ENCODE measurements at places on chromosomes 7 and 10.

DNA sequence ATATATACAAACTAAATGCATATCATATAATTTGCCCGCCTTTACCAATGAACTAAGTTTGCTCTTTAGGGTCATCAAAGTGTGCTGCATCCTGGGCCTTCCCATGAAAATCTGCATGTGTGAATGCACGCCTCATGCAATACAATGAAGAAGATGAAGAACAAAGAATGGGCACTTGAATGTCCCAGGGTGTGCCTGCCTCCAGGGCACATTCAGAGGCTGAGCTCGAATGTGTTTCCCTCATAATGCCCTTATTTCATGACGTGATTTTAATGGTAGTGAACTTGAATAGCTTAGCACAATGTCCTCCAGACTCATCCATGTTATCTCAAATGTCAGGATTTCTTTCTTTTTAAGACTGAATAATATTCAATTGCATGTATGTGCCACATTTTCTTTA, 824.9 kb downstream of the TNS3 start:
- DNase-seq: no peak

DNA sequence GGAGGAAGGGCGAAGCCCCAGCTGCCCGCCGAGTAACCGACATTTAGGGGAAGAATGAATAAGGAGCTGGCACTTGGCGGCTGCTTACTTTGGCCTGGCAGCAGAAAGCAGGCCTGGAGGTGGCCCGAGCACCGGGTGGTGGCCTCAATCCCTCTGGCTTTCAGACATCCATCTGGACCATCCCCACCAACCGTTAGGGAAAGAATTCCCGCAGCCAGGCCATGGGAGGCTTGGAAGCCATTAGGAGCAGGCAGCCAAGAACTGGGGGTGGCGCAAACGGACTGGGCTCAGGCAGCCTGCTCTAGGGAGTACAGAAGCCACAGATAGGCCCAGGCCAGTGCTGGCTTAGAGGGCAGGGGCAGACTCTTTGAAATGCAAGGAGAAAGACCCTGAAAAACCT, 132.7 kb downstream of the NEURL1 start:
- no peak for DNase-seq

GRCh38 chr7:132825932-132826835, 249.9 kb upstream of the PLXNA4 start:
- DNase-seq: peak; percentile 59

DNA sequence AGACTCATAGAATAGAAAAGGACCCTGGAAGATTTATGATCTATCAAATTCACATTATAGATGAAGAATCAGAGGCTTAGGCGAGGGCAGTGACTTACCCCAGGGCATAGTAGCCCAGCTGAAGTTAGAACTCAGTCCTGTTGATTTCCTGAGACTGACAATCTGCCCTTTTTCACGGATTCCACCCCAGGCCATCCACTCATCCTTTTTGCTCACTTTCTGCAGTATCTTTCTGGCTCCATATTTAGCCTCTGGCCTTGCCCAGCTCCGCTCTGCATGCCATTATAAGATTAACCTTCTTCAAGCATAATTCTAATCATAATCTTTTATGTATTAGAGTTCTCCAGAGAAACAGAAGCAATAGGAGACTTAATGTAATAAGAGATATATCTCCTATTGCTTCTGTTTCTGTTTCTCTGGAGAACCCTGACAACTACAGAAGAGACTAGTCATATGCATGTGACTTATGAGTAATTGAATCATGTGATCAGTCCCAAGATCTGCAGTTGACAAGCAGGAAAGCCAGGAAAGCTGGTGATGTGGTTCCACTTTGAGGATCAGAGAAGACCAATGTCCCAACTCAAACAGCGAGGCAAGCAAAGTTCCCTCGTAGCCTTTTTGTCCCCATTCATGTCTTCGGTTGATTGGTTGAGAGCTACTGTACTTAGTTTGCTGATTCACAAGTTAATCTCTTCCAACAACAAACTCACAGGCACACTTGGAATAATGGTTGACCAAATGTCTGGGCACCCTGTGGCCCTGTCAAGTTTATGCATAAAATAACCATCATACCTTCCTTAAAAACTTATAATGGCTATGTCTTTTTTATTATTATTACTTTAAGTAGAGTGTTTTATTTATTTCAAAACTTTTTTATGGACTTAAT, 412.1 kb downstream of the SUGCT start:
- no peak for DNase-seq

GRCh38 chr10:78756604-78757343, 312.0 kb upstream of the ZMIZ1 start:
- DNase-seq: no peak

DNA sequence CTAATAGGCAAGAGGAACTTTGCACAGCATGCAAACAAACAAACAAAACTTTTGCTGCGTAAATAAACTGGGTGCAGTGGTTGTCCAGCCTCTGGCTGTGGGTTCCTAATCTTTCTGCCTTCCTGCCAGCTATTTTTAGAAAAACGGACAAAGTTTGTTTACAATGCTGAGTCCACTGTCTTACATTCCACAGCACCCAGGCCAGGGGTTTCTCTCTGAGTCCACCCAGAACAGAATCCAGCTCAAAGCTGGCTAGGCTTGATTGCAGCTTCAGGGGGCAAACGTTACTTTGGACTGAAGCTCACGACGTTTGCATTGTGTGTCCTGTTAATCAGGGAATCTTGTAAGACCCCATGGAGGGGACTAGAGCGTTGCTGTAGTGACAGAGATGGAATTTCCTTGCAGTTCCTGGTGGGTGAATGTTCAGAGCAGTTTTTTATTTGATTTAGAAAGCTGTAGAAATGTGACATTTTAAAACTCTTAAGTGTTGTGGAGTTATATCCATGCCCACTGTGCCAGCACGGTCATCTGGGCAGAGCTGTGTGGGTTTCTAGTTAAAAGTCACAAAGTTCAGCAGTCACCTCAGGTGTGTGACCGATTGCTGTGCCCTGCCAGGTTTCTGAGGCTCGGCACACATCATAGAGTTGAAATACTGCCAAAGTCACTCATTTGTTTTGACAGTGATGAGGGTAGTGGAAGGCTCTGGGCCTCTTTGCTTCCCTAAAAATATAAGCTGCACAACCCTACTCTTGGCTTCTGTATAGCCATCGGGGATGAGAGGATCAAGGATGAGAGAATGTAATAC, 247.0 kb downstream of the STK31 start:
- DNase-seq: no peak

DNA sequence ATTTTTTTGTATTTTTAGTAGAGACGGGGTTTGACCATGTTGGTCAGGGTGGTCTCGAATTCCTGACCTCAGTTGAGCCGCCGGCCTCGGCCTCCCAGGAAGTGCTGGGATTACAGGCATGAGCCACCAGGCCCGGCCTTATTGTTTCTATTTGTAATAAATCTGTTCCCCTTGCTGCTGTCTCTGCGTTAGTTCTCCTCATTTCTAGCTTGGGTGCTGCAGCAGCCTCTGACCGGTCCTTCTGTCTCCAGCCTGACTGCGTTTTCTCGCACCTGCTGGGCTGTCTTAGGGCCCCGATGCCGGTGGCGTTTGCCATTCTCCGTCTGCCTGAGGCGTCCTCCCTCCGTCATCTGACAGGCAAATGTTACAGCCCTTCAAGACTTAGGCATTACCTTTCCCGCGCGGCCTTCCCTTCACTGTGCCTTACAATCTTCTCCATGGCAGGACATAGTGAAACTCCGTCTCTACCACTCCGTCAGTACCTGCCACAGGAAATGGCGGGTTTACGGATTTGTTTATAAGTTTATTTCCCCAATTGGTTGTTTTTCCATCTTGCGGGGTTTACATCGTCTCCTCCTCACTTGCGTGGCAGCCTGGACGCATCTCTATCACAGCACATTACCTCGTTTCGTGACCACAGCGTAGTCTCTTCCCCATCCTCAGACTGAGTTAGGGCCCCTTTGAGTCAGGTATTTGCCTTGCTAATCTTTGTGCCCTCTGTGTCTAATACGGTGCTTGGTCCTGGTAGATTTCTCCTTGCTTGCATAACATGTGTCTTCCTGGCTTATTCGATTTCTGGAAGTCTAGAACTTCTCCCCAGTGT, 2.3 kb upstream of the GIMAP8 start:
- DNase-seq: no peak

DNA sequence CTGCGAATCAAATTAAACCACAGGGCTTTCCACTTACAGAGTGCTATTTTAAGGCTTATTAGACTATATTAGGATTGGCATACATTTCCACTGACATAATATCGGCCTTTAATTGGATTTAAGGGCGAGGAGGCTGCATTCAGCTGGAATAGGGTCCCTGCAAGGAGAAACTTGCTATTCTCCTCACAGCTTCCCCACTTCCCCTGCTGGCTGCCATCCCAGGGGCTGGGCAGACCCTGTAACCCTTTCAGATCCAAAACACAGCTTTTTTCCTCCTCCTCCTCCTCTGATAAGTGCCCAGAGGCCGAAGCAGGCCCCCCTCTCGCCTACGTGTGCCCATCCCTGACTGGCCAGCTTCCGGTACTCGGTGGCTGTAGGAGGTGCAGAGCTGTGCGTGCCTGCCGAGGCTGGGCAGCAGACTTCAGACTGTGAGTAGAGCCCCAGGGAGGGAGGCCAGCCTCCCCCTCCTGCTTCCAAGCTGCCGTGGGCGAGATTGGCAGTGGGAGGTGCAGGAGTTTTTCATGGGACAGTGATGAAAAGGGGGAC, 224.2 kb downstream of the PLXNA4 start:
- DNase-seq: no peak

- DNase-seq: no peak
Measured at GRCh38 chr10:78968300-78968942, 100.3 kb upstream of the ZMIZ1 start.

GRCh38 chr7:102044984-102045673, 227.7 kb downstream of the CUX1 start:
- DNase-seq: no peak

GRCh38 chr10:108490944-108491343, 1326.4 kb upstream of the SORCS1 start:
- DNase-seq: no peak

DNA sequence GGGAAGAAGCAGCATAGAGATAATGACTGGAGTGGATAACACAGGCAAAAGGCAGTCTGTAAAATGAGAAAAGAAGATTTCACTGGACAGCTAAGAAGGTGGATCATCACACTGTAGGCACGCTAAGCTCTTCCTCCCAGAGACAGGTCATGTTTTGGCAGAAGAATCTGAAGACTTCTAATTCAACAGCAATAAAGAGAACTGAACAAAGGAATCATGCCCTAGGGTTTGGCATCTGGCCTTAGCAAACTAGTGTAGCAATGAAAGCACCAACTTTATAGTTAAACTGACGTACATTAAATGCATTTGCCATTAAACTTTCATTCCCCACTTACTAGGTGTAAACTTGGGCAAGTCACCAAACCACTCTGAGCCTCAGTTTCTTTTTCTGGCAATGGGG, 84.4 kb upstream of the SEM1 start:
- DNase-seq: no peak

- no peak for DNase-seq
Measured at GRCh38 chr7:77315182-77315591, 101.0 kb downstream of the GSAP start.

- DNase-seq: no peak
Measured at GRCh38 chr10:35924759-35925158, 282.7 kb upstream of the FZD8 start.

- no peak for DNase-seq
Measured at GRCh38 chr10:78937800-78938694, 130.7 kb upstream of the ZMIZ1 start.

GRCh38 chr10:100510533-100511308, 8.9 kb downstream of the SEC31B start:
- DNase-seq: no peak

DNA sequence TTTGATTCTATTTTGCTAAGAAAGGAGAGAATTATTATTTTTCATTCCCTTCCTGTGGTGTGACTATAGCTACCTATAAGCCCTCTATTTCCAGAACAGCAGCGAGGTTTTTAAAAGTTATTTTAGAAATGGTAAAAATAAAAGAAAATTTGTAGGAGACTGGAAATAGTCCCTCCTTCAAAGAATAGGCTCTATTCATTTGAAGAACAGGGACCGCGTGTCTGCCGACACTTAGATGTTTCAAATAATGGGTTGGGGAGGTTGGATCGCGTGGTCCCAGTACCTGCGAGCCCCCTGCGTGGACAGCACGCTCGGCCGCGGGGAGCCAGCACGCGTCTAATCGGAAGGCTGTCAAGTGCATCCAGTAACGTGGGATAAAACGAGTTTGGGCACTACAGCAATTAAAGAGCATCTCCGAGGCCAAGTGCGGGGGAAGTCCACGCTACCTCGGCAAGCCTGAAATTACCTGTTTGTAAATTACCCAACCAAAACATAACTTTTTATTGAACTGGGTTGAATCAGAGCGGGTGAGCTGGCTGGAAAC, 1.0 kb downstream of the CACNA2D1 start:
- DNase-seq: peak; percentile 27

DNA sequence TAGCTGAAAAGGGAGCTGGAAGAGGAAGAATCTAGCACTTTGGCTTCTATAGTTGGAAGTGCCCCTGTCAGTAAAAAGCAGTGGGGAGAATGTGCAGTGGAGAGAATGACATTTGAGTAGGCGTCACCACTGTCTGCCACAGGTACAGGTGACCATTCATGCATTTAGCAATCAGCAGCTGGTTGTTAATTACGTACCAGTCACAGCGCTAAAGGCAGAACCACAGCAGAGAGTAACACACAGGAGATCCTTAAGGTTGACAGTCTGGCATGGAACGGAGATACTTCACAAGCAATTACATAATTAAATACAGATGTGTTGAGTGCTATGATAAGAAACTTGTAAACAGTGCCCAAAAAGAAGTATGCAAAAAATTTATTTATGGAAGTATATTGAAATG, 24.8 kb downstream of the C10orf67 start:
- no peak for DNase-seq

- DNase-seq: no peak
Measured at GRCh38 chr7:45649560-45650346, 75.6 kb downstream of the ADCY1 start.

- DNase-seq: no peak
Measured at GRCh38 chr10:69955211-69955805, 97.3 kb upstream of the MACROH2A2 start.

DNA sequence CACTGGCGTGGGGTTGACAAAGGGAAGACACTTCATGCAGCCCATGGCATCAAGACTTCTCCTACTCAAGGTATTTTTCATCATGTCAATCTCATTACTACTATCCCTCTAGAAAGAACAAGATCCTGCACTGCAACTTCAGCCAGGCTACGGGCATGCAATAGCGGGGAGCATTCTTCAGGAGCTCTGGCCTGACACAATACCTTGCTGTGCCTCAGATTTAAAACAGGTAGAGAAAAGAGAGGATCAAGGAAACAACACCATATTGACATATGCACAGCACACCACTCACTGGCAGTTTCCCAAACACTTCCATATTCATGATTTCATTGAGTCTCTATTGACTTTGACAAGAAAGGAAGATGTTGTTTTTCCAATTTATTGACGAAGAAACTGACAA, 51.5 kb downstream of the DOCK4 start:
- no peak for DNase-seq

- DNase-seq: no peak
Measured at GRCh38 chr7:50851891-50852290, 69.2 kb upstream of the GRB10 start.

Measured in HAP-1 (cell line).